ENCODE measurements at places on chromosomes 3 and 15.

GRCh38 chr3:53350652-53351051, 3.3 kb upstream of the DCP1A start:
- H3K4me1 ChIP-seq: peaks cover 33% of the 10 kb centered on the region
- no peak overlapping the region for H3K4me3 ChIP-seq
- H3K36me3 ChIP-seq: no peaks in the 10 kb centered on the region
- no peak overlapping the region for H3K27ac ChIP-seq

DNA sequence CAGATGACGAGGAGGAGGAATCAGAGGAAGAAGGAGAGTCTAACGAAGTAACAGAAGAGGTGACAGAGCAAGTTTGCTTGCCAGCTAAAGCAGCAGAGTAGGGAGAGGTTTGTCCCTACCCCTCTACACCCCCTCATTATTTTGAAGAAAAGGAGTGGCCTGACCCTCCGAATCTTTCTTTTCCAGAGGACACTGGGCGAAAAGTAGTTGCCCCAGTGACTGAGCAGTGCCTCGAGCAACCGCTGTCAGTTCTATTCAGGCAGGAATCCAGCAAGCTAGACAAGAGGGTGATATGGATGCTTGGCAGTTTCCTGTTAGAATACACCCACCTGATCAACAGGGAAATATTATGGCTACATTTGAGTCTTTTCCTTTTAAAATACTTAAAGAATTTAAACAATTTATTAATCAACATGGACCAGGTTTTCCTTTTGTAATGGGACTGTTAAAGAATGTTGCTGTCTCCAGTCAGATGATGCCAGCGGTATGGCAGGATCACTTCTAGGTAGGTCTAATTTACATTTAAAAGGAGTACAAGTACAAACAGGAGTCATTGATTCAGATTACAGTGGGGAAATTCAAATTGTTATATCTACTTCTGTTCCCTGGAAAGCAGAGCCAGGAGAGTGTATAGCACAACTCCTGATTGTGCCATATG, 31.9 kb upstream of the ACVR2B start:
- H3K4me3 ChIP-seq: no peak overlapping the region
- H3K27ac ChIP-seq: peak overlapping the region; percentile 6
- peaks cover 39% of the 10 kb centered on the region for H3K4me1 ChIP-seq

- no peaks in the 10 kb centered on the region for H3K27me3 ChIP-seq
- H3K4me3 ChIP-seq: no peak overlapping the region
- peak overlapping the region; percentile 72 for H3K27ac ChIP-seq
- DNase-seq: no peak
- H3K4me1 ChIP-seq: peaks cover 82% of the 10 kb centered on the region
Observed at GRCh38 chr3:122572940-122573412, 4.5 kb upstream of the PARP15 start.

GRCh38 chr3:101567528-101568317, 6.1 kb downstream of the TRMT10C start:
- DNase-seq: peak; percentile 9
- H3K27me3 ChIP-seq: no peaks in the 10 kb centered on the region
- peaks cover 39% of the 10 kb centered on the region for H3K36me3 ChIP-seq

- H3K27ac ChIP-seq: peak overlapping the region; percentile 93
- H3K4me1 ChIP-seq: peaks cover 52% of the 10 kb centered on the region
- H3K36me3 ChIP-seq: no peaks in the 10 kb centered on the region
- H3K27me3 ChIP-seq: no peaks in the 10 kb centered on the region
- no peak for DNase-seq
- H3K4me3 ChIP-seq: peak overlapping the region; percentile 90
Observed at GRCh38 chr15:41773332-41773728, 954 bp upstream of the MAPKBP1 start.

DNA sequence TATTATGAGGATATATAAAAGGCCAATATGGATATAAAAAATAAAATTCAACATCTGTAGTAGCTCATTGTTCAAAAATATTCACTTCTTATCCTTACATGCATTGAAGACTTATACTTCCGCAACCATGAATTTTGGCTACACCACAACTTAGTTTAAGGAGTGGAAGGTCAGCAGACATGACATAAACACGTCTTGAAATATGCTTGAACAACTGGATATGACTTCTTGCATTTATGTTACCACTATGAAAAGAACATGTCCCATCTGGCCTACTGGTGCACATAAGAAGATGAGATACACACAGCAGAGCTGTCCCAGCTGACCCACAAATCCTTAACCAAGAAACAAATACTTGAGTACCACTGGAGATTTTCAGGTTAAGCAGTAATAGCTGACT, 52.1 kb downstream of the MYO9A start:
- H3K27ac ChIP-seq: no peak overlapping the region
- H3K27me3 ChIP-seq: no peaks in the 10 kb centered on the region
- no peak for DNase-seq
- no peak overlapping the region for H3K4me3 ChIP-seq
- no peaks in the 10 kb centered on the region for H3K36me3 ChIP-seq
- no peaks in the 10 kb centered on the region for H3K4me1 ChIP-seq

DNA sequence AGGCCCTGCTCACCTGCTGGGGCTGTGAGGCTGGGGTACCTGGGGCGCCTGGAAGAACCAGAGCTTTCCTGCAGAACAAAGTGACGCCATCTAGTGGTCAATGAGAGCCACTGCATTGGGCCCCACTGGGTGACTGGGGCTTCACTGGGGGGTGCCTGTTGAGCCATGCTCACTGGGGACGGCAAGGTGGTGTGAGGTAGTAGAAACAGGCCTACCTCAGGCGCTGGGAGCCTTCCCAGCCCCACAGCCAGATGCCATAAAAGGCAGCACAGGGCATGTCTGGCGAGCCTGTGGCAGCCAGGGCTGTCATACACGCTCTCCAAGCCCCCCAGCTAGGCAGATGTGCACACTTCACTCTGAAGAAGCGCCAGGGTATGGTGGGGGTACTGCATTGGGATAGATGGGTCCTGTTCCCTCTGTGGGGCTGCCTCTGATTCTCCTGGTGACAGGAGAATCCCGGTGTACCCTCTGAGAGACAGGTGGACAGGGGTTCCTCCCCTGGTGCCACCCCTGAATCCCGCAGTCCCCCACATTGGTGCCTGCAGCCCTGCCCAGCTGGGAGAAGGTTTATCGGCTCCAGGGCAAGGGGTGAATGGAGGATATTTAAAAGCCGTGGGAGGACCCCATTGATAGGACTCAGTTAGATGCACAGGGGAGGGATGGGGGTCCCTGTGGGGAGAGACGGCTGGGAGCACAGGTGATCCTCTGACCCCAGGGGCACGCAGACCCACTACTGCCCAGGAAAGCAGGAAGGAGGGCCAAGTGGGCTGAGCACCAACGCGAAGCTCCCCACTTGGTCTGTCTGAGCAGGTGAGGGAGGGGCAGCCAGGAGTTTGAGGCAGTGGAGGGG, 178.8 kb downstream of the NSMCE3 start:
- H3K36me3 ChIP-seq: no peaks in the 10 kb centered on the region
- H3K27me3 ChIP-seq: no peaks in the 10 kb centered on the region
- H3K4me1 ChIP-seq: peaks cover 27% of the 10 kb centered on the region
- peak overlapping the region; percentile 90 for H3K27ac ChIP-seq

DNA sequence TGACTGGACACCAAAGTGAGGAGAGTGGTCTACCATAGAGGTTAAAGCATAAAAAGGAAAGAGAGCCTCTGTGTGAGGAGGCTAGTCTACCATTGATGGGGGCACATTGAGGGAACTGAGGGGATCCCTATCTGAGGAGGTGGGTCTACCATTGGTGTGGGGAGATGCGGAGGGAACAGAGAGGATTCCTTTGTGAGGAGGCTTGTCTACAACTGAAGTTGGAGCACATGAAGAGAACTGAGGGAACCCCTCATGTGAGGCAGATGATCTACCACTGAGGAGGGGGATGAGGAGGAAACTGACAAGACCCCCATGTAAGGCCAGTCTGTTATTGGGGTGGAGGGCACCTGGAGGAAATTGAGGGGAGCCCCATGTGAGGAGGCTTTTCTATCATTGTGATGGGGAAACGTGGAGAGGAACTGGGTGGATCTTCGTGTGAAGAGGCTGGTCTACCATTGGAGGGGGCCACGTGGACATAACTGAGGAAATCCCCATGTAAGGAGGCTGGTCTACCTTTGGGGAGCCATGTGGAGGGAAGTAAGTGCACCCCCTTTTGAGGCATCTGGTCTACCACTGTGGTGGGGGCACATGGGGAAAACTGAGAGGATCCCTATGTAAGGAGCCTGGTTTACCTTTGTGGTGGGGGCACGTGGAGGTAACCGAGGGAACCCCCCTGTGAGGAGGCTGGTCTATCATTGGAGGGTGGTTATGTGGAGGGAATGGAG, 160.1 kb downstream of the FBLN2 start:
- DNase-seq: peak; percentile 4
- no peaks in the 10 kb centered on the region for H3K27me3 ChIP-seq
- H3K27ac ChIP-seq: no peak overlapping the region
- H3K36me3 ChIP-seq: no peaks in the 10 kb centered on the region
- H3K4me3 ChIP-seq: no peak overlapping the region

- no peaks in the 10 kb centered on the region for H3K36me3 ChIP-seq
- peaks cover 2% of the 10 kb centered on the region for H3K27me3 ChIP-seq
- no peaks in the 10 kb centered on the region for H3K4me1 ChIP-seq
Observed at GRCh38 chr3:62252438-62253157, 120.8 kb downstream of the FEZF2 start.

- no peak for DNase-seq
- peaks cover 15% of the 10 kb centered on the region for H3K4me1 ChIP-seq
- no peaks in the 10 kb centered on the region for H3K36me3 ChIP-seq
- H3K4me3 ChIP-seq: no peak overlapping the region
- peaks cover 34% of the 10 kb centered on the region for H3K27me3 ChIP-seq
Observed at GRCh38 chr3:194082743-194083636, 53.0 kb upstream of the HES1 start.
